CD4-positive, alpha-beta T cell treated with Interleukin-12 subunit alpha and Interleukin-12 subunit beta, for 1 hour (primary cell): ENCODE measurements at places on chromosomes 7 and 10.

GRCh38 chr10:90111671-90112070 lies 410.3 kb downstream of the KIF20B start:
- no peak for DNase-seq

DNA sequence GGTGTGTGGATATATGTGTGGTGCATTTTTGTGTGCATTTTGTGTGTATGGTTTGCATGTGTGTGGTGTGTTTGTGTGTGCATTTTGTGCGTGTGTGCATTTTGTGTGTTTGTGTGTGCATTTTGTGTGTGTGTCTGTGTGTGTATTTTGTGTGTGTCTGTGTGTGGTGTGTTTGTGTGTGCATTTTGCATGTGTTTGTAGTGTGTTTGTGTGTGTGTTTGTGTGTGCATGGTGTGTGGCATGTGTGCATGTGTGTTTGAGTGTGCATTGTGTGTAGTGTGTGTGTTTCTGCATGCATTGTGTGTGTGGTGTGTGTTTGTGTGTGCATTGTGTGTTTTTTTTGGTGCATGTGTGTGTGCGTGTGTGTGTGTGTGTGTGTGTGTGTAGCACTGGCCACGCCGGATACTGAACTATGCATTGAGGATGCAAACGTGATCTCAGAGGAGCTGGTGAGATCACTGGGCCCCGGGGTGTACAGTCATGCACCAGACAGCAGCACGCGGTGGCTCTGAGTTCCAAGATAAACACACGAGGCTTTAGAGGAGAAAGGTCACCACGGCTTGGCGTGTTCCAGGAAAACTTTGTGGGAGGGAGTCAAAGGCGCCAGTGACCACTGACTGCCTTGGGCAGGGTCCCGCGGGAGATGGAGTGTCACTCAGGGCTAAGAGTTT lies 106.6 kb upstream of the SHH start:
- DNase-seq, result no peak

GRCh38 chr10:101061624-101062231 lies at the start of gene KAZALD1:
TSS of gene KAZALD1 (plus strand) at chr10:101061989. CDS start at chr10:101062593, 604 bp downstream.
- no peak for DNase-seq

- DNase-seq, result no peak
Measured at GRCh38 chr10:97798958-97799610, 27.3 kb upstream of the SFRP5 start.

DNA sequence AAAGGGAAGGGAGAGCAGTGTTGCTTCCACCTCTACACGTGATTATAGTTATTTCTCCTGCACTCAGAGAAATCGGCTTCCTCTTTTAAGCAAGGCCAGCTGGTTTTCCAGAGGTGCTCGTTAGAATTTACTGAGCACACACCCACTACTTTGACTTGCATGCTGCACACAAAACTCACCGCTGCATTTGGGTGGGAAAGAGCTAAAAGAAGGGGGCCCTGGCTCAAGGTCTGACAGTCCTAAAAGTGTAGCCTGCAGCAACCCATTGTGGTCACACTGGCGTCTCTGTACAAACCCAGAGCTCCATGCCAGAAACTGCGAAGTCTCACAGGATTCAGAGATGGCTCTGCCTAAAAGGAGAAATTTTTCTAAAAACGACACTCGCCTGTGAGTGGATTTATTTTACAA lies 133.7 kb downstream of the SLC25A13 start:
- DNase-seq, result no peak

DNA sequence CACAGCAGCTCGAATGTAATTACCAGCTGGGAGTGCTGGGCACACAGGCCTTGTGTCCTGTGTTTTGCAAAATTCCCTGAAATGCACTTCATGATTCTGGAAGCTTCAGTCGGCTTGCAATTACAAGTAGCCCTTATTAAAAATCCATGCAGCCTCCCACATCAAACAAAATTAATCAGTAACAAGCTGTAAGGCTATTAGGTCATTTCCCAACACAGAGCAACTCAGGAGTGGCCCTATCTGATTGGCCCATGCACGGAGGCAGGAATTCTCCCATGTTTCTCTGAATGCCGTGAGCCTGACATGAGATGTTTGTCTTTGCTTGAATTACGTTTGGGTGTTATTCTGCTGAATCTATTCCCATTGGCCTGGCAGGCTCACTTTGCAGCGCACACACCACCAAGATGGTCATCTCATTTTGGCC lies 36.9 kb downstream of the FOXL3 start:
- DNase-seq, result no peak

- DNase-seq, result no peak
Measured at GRCh38 chr7:31014826-31015225, 37.3 kb upstream of the ADCYAP1R1 start.

GRCh38 chr10:96389785-96390184 lies 31.0 kb upstream of the OPALIN start:
- no peak for DNase-seq

DNA sequence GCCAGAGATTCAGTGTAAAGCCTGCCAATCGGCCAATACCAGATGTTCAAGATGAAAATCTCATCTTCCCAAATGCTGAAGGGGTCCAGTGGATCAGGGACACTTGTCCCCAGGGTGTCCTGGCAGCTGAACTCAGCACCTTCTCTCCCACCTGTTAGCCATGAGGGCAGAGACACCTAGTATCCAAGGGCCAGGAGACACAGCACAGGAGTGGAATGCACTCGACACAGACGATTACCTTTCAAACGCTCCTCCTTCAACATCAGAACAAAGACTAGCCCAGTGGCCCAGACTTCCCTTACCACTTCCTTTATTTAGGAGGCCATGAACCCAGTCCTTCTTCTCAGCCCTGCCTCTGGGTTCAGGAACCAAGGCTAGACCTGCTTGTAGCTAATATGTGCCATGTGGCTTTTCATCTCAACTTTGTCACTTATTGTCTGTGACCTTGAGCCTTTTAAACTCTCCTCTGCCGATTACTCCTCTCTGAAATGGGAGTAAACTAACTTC lies 180.3 kb upstream of the PLXNA4 start:
- DNase-seq, result no peak

GRCh38 chr10:55330486-55330885 lies 529.5 kb upstream of the PCDH15 start:
- DNase-seq, result no peak

- no peak for DNase-seq
Measured at GRCh38 chr7:71843676-71844075, 568.5 kb downstream of the CALN1 start.

- DNase-seq, result no peak
Measured at GRCh38 chr10:124680675-124681074, 63.5 kb downstream of the FAM53B start.

DNA sequence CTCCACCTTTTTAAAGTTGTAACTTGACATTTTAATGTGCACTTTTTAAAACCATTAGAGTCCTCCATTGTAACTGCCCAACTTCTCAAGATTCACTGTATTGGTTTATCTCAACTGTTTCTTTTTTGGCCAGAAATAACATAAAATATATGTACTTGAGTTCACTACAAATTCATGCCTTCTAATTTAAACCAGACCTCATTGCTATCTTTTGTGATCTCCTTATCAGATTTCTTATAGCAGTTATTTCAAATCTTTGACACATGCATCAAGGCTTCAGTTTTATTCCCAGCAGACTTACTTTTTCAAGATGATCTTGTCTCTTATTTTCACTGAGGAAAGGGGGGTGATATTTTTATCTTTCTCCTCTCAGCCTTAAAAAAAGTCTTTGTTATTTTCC lies 154.3 kb downstream of the PHF14 start:
- no peak for DNase-seq

GRCh38 chr7:91295576-91295975 lies 31.3 kb downstream of the FZD1 start:
- no peak for DNase-seq

DNA sequence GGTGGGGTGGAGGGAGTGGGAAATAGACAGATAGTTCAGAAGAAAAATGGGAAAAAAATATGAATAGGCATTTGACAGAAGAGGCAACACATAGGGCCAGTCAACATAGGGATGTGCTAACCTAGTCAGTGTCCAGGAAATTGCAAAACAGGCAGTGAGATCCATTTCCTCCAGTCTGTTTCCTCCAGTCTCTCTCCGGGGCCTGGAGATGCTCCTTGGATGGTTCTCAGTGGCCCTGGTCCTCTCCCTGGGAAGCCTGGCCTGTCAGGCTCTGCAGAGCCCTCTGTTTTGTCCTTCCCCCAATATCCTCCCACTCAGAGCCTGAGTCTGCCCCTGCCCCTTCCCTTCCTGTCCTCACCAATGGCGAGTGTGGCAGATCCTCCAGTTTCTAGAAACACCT lies 52.6 kb downstream of the SYPL1 start:
- DNase-seq, result no peak

DNA sequence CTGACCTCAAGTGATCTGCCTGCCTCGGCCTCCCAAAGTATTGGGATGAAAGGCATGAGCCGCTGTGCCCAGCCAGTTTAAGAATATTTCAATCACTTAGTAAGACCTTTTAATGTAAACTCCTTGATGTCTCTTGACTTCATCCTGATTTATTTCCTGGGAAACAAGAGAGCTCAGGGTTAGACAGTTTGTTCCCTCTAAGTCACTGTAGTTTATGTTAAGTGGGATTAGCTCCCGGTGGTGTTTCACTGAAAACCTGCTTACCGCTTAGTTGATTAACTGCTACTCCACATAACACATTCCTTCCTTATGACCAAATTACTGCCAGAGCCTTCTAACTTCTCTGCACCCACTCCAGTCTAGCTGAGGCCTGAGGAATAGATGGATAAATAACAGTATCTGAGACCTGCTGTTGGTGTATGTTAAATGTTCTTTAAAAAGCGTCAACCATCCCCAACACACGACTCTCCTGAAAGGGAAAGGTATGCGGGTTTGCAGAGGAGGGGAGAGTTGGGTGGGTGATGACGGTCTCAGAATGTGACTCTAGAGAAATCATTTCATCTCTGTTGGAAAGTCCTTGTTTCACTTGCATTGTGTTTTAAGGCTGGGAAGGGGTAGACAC lies 48.7 kb downstream of the CREB3L2 start:
- no peak for DNase-seq

- no peak for DNase-seq
Measured at GRCh38 chr10:57638411-57638810, 629.3 kb downstream of the IPMK start.

DNA sequence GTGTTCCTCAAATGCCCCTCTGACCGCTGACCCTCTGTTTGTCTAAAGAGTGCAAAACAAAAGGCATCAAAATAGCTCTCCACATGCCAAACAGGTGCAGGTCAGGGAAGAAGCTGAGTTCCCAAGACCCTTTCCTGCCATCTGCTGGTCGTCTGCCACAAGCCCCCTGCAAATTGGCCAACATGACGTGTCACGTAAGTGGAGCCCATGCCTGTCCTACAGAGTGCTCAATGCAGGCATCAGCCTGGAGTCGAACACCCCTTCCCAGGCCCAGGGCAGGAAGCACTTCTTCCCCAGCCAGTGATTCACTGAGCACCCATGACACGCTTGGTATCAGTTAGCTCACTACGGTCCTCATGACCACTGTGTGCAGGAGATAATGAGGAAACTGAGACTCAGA lies 14.1 kb downstream of the TMEM72 start:
- no peak for DNase-seq

- no peak for DNase-seq
Measured at GRCh38 chr7:156116514-156117215, 304.4 kb upstream of the SHH start.

DNA sequence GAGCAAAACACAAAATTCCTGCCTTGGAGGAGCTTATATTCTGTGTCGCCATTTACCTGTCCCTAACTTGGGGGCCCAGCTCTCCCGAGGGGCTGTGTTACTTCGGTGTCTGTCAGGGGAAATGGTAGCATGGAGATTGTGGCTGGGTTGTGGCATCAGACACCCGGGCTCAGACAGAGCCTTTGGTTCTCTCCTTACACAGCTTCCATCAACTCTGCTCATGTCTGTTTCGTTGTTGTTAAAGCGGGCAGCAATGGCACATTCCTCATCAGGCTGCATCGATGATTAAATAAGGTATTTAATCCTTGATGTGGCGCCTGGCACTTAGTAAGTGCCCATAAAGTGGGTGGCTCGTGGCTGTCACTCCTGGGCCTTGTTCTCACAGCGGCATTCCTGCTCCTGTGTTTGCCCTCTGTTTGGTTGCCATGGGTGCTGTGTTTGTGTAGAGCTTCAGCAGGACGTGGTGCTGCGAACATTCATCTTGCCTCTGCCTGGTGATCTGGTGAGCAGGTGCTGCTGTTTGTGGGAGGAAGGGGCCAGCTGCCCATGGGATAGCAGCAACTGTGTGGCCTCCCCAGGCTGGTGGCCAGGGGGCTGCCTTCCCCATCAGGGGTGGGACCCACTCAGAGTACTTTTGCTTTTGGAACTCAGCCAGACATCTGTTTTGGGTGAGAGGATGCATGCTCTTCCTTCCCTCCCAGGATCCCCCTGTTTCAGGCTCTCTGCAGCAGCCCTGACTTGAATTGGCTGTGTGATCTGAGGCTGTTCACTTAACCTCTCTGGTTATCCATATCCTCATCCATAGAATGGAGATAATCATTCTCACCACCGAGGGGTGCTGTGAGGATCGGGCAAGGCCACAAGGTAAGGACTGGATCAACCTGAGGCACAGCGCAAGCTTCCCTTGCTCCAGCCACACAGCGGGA lies 207.2 kb upstream of the SVIL start:
- DNase-seq, result no peak

- peak; percentile 55 for DNase-seq
Measured at GRCh38 chr7:2870471-2870931, 26.4 kb upstream of the GNA12 start.

DNA sequence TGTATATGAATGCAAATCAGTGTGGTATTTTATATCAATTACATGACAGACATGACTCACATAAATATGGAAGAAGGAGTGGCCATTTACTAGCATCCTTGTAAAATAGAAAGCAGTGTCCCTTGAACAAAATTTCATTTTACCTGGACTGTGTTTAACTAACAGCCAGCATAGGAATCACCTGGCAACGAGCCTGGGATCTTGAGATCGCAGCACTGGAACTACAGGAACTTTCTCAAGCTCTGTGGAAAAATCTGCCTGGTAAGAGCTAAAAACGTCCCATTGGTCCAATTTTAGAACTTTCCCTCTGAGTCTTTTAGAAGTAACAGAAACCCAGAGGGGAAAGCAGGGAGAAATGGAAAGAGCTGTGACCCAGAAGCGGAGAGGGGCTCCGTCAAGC lies 68.9 kb upstream of the AMPH start:
- DNase-seq, result no peak

GRCh38 chr10:103394180-103394579 lies 2.1 kb downstream of the ATP5MK start:
- DNase-seq, result no peak

DNA sequence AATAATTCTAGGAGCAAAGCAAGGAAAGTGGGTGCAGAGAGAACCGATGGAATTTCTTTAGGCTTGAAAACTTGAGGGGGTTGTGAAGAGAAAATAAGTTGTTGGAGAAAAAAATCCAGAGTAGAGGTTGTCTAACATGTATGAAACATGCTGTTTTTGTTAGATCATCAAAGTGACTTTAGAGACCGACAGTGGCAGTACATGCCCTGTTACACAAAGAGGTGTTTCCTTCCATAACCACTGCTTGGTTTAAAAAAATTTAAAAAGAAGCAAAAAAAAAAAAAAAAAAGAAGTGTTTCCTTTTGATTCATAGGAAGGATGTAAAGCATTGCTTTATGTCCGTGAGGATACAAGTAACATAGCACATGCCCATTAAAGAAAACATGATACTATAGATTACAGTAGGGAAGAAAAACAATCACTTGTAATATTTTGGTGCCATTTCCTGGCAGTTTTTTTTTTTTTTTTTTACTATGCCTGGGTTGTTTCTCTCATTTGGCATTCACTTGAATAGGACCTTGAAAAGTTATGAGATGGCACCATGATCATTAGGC lies 6.1 kb downstream of the ENTPD1 start:
- DNase-seq, result no peak

GRCh38 chr7:55019191-55019690 lies 424 bp downstream of the EGFR start:
- no peak for DNase-seq
